ENCODE measurements at places on chromosomes 6 and 20.

DNA sequence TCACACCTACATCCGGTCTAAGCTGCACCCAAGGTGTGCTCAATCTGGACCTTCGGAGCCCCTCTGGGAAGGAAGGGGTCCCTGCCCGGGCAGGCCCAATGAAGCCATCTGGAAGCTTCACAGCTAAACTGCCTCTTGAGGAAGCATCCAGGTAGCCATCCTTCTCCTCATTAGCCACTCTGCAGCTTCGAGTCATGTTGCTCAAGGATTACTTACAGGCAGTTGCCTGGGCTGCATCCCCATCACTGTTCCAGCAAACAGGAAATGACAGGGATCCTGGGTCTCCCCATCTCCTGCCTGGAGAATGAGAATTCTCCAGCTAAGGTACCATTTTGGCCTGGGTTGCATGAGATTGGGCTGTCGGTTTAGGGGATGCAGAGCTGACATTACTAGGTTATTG is 91.7 kb downstream of the ERMARD start:
- no peak for DNase-seq

DNA sequence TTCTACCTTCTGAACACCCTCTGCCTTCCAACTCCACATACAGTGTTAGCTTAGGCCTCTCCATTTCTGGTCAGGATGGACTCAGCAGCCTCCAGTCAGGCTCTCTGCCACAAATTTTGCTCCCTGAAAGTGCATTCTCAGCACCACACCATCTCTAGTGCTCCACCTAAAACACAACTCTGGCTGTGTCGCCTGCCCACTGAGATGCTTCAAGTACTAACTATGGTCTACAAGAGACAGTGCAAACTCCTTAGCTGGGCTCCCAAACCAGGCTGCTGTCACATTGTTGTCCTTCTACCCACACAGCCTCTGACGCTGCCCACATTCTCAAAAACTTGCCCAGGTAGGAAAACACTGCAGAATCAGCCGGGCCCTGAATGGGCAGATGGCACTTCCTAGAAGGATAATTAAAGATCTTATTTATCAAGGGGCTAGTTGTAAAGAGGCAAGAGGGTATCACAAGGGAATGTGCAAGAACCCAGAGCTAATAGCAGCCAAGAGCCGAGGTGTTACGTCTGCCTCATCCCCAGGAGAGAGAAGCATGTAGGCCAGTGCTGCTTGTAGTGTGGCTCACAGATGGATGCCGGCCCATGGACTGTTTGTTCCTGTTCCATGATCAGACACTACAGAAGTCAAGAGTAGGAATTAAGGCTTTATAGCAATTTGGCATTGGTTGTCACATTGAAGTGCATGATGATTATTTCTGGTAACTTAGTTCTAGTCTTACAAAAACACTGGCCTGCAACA is 189.7 kb downstream of the LRFN2 start:
- no peak for DNase-seq

DNA sequence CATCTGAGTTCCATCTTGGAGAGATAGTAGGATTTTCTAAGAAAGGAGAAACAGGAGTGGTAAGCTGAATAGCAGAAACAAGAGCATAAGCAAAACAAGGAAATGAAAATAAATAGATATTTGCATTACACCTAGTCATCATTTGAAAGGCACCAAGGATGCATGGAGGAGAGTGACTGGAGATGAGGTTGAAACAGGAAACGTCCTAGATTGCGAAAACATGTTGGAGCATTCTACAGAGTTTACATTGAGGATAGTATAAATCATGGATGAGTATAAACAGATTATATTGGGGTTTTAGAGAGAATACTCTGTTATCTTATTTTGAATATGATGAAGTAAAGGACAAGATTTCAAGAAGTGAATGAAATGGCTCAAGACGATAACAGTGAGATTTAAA is 507.3 kb downstream of the EYS start:
- no peak for DNase-seq

GRCh38 chr6:21079468-21080048 is 514.0 kb upstream of the SOX4 start:
- no peak for DNase-seq

- DNase-seq, result no peak
Observed at GRCh38 chr20:37688093-37688492, 5.7 kb upstream of the CTNNBL1 start.
